Panc1 (cell line): ENCODE measurements at places on chromosomes 2 and 18.

DNA sequence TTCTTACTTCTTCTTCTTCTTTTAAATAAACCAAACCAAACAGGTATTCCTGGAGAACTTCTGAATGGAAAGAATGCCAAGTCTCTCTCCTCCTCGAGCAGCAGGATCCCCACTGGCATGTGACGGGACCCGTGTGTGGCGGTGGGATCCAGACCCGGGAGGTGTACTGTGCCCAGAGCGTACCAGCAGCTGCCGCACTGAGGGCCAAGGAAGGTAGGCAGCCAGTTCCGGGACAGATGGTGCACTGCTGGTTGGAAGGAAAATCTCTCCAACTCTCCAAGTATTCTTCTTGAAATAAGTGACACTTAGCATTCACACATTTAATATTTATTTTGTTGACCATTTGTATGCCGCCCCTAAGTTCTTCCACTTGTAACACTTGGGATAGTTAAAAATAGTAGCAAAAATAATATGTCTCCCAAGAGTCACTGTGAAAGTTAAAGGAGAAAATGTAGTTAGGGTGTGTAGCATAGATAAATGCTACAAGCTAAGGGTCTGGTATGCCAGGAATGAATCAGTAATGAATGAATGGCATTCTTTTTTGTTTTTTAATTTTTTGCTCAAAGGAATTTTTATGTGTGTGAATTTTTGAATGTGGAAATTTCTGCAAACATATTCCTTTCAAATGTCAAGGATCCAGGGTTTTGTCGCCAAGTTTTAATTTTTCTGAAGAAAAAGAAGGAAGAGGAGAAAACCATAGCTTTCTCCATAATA is 349.9 kb downstream of the THSD7B start:
- no peak for DNase-seq

DNA sequence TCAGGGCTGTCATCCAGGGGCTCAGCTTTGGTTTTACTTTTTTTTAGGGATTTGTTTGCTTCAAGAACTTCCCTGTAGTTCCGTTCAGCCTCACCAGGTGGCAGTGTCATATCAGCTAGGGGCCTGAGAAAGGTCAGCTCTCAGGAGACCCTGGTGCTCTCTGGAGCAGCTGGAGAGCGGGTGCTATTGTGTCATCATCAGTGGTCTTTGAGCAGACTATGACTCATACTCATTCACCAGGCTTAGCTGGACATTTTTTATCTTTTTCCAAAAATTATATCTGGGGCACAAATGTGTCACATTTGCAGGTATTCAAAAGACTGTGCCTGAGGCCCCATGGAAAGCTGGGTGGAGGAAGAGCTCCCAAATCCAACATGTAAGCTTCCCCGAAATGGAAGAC is 24.4 kb downstream of the ZNF892 start:
- DNase-seq = peak; percentile 45

DNA sequence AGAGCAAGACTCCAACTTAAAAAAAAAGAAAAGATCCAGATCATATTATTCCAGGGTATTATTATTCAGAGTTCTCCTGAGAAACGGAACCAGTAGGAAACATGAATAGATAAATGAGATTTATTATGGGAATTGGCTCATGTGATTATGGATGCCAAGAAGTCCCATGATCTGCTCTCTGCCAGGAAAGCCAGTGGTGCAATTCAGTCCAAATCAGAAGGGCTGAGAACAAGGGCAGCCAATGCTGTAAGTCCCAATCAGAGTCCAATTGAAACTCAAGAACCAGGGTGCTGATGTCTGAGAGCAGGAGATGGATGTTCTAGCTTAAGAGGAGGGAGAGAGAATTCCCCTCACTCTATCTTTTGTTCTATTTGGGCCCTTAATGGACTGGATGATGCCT is 7.8 kb downstream of the SCYGR2 start:
- DNase-seq = no peak

- no peak for DNase-seq
These were observed 351.3 kb upstream of the LRRTM4 start for GRCh38 chr2:77873506-77873905.

DNA sequence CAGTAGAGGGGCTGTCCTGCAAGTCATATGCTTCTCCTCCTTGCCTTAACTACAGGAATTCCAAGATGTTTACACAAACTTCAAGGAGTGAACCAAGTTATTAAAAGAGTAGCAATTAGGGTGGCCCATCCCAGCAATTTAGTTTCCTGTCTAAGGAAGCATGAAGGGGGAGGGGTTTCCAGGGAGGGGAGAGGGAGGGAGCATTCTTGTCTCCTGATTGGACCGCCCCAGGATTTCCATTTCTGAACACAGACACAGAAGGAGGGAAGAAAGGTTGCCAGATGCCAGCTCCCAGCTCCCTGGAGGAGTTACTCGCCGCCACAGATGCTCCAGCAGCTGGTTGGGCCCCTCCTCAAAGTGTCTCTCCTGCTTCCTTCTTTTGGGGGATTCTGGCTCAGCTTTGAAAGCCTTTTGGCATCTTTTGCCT is 107.6 kb downstream of the TRIB2 start:
- DNase-seq = no peak

- DNase-seq = no peak
These were observed 114.8 kb upstream of the PTPRM start for GRCh38 chr18:7452331-7452730.

GRCh38 chr2:181642086-181642485 is 14.8 kb downstream of the CERKL start:
- no peak for DNase-seq

- no peak for DNase-seq
These were observed 435.4 kb downstream of the SETBP1 start for GRCh38 chr18:45116116-45116515.

DNA sequence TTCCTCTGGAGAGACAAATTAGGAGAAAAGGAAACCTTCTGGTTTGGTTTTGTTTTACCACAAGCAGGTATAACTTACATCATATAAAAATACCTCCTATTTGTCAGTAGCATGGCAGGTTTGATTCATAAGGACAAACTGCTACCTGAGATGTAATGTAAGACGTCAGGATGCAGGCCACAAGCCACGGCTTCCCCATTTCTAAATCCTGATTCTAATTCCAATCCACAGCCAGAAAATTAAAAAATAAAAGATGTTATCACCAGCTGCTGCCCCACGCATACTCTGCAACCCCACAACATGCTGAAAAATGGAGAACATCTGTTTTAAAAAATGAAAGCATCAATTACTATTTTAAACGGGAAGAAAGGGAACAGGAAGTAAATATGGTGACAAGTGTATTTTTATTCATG is 197.6 kb downstream of the BCL11A start:
- no peak for DNase-seq

GRCh38 chr2:213834331-213834730 is 550.1 kb downstream of the SPAG16 start:
- DNase-seq = no peak
